ENCODE measurements at places on chromosomes 16 and 17. TPM values are rescaled to one million over a fixed set of nuclear protein-coding genes. Genes with fewer than 3 reads are reported as not detected.

- DNase-seq = peak; percentile 73
Measured at GRCh38 chr17:49997773-49998703, 3.0 kb upstream of the DLX3 start.

- peak; percentile 23 for DNase-seq
Measured at GRCh38 chr16:75754141-75754540, 27.9 kb upstream of the CPHXL start.

- DNase-seq = peak; percentile 1
Measured at GRCh38 chr16:82954224-82954929, 327.6 kb downstream of the CDH13 start.

DNA sequence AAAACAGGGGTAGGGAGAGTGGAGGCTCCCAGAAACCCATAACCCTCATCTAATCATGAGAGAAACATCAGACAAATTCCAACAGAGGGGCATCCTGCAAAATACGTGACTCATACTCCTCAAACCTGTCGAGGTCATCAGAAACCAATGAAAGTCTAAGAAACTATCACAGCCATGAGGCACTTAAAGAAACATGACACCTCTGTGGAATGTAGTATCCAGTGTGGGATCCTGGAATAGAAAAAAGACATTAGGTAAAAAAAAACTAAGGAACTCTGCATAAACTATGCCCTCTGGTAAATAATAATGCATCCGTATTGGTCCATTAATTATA lies 16.4 kb downstream of the CDH5 start:
- DNase-seq = peak; percentile 70

DNA sequence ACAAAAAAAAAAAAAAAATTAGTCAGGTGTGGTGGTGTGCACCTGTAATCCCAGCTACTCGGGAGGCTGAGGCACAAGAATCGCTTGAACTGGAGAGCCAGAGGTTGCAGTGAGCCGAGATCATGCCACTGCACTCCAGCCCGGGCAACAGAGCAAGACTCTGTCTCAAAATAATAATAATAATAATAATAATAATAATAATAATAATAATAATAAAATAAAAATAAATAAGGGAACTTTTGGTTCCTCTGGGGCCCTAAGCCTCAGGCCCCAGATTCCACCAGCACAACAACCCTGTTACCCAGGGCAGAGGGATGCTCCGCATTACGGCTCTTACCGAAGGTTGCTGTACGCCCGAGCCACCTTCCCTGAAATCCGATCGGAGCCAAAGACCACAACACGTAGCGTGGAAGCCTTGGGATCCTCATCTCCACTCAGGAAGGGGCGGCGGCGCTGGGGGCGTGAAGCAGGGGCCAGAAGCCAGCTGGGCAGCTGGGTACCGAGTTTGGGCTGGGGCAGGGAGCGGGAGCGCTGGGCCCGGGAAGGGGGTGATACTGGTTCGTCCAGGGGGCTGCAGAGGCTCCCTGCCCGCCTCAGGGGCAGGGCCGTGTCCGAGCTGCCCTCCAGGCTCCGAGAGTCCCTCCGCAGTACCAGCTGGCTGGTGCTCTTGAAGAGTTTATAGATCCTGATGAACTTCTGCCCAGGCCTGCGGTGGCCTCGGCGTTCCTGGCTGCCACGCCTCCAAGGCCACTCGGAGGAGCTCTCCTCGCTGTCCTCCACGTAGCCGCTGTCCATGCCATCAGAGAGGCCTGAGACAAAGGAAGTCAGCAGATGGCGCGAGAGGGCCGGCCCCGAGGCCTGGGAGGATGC lies 20.6 kb upstream of the PIK3R6 start:
- DNase-seq = peak; percentile 1

GRCh38 chr17:40071313-40072039 lies 8.7 kb downstream of the THRA start:
- no peak for DNase-seq

GRCh38 chr17:47644324-47644723 lies 5.4 kb upstream of the KPNB1 start:
- DNase-seq = no peak

DNA sequence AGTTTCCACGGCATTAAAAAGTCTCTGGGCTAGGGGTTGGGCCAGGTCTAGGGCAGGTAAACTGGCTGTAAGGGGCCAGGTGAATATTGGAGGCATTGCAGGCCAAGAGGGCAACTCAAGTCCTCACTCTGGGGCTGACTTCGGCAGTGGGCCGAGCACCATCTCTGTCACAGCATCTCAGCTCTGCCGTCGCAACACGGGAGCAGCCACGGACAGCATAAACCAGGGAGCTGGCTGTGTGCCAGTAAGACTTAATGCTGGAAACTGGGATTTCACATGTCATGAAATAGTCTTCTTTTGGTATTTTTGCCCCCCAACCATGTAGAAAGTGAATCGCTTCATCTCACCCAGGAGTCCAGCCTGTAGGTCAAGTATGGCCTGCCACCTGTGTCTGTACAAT lies 12.6 kb upstream of the LGALS9 start:
- DNase-seq = no peak

GRCh38 chr16:27154705-27155521 lies 48.4 kb upstream of the KDM8 start:
- no peak for DNase-seq

GRCh38 chr17:83032781-83033180 lies 46.6 kb upstream of the METRNL start:
- no peak for DNase-seq

DNA sequence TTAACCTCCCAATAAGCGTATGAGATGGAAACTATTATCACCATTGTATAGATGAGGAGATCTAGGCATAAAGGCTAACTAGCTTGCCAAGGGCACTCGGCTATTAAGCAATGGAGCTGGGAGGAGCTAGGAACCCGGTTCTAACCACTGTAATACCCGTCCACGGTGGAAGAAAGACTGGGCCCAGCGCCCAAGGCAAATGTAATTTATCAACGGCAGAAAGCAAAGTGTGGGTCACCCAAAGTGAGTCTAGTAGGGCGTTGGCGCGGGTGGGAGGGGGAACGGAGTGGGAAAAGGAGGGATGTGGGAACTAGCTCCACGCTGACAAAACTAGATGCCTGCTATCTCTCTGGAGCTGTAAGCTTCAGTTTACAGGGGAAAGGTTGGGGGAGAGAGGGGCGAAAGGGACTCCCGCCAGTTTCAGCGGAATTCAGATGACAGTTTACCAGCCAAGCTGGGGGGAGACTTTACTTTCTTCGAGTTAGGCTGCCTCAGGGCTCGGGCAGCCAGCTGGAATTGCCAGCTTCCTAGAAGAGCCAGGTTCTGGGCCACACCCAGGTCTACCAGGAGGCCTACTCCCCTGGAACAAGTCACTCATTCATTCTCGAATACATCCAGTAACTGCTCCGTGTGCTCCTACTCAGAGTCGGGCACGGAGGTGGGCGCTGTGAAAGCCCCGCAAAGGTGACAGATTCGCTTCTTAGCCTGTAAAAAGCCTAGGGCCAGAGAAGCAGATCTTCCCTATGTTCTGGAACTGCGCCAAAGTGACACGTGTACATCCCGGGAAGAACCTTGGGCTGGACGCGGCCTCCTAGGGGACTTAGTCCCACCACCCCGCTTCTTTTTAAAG lies 837 bp downstream of the LRRC59 start:
- peak; percentile 26 for DNase-seq

DNA sequence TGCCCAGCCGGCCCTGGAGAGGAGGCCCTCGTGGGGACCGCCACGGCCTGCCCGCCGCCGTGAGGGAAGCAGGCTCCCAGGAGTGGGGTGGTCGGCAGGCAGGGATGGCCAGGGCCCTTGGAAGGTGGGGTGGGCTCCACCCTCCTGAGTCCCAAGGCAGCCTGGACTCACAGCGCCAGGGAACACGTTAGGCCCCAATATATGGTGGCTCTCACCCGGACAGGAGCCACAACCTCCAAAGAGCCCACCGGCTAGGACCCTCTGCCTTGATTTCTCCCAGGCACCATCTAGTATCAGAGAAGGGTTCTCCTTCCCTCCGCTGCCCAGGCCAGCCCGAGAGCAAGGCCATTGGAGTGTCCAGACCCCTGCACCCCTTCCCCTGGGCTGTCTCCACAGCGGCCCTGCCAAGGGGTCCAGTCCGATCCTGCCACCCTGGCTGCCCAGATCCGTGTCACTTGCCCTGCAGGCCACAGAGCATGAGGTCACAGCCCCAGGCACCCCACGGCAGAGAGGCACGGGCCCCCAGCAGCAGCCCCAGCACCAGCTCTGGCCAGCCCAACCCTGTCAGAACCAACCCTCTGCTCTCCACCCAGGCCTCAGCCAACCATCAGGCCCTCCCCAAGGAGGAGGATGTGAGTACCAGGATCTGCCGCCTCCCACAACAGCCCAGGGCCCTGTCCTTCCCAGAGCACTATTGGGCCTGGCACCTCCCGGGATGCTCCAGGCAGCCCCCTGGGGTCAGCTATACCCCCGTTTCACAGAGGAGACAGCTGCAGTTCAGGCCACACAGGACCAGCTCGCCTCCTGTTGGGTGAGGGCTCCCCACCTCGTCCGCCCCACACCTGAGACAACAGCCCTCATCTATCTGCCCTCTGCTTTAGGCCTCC lies 1.1 kb upstream of the AXIN1 start:
- no peak for DNase-seq

- peak; percentile 32 for DNase-seq
Measured at GRCh38 chr17:64216338-64217248, 46.5 kb downstream of the TEX2 start.

DNA sequence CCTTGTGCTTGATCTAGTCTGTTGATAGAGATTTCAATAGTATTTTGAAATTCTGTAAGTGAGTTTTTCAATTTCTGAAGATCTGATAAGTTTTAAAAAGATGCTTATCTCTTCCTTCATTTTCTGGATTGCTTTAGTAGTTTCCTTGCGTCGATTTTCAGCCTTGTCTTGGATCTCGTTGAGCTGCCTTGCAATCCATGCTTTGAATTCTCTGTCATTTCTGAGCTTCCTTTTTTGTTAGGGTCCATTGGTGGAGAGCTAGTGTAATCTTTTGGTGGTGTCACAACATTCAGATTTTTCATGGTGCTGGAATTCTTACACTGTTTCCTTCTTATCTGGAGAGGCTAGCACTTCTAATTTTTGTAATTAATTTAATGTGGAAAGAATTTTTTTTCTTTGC lies 61.1 kb downstream of the SLFN11 start:
- no peak for DNase-seq

DNA sequence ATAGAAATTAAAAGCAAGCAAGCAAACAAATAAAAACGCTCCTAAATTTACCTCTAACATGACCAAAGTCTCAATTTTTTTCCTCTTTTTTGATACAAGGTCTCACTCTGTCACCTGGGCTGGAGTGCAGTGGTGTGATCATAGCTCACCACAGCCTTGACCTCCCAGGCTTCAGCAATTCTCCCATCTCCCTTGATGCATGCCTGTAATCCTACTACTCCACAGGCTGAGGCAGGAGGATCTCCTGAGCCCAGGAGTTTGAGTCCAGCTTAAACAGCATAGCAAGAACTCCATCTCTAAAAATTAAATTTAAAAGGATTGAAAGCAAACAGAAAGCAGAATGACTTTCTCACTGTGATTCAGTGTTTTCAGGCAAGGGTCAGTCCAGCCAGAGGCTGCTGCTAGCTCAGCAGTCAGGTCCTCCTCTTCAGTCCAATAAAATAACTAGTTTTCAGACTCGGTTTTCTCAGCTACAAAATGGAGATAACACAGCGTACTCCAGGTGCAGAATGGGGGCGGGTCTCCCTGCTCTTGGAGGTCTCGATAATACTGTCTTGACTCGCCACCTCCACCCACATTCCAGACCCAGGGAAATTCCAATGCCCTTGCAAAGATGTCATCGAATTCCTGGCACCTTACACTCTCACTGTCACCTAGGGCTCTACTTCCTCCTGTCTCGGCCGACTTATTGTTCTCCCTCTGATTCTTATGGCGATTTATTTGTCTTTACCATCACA lies 20.7 kb upstream of the MRTFB start:
- no peak for DNase-seq

The TMEM92 gene
- 0.33 TPM for total RNA-seq

The MAPT gene
- total RNA-seq = 0.28 TPM

The EXOC3L1 gene
- total RNA-seq = not detected

The HYDIN gene
- not detected for total RNA-seq

The WNT3 gene
- 3.1 TPM for total RNA-seq

The ZBTB4 gene
- total RNA-seq = 64.4 TPM

The CEP112 gene
- 7.2 TPM for total RNA-seq

The TEKT1 gene
- total RNA-seq = not detected

The JPH3 gene
- total RNA-seq = not detected

The CD300E gene
- not detected for total RNA-seq

The FBXW10B gene
- total RNA-seq = 0.33 TPM

The ABCC12 gene
- not detected for total RNA-seq
